GM12892 (cell line): ENCODE measurements at places on chromosomes 7 and 10.

DNA sequence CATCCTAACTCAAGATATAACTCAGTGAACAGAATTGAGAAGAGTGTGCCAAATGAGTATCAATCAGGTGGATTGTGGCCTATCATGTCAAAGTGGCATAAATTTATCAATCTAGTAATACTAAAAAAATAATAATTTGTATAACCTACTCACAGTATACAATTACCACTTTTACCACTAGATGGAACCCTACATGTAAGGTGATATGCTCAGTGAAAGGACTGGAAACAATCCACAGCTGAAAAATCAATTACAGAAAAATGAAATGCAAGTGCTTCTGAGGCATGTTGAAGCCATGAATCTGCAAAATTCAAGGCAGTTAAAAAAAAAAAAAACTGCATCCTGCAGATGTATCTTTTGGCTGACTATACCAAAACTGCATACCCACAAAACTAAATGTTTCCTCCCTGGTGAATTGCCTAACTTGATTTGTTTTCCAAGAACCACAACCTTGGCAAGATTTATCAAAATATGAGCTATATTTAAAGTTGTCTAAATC, 13.9 kb downstream of the ARHGAP19 start:
- DNase-seq = no peak

- no peak for DNase-seq
These were observed 55.2 kb downstream of the NRP1 start for GRCh38 chr10:33279276-33279675.

DNA sequence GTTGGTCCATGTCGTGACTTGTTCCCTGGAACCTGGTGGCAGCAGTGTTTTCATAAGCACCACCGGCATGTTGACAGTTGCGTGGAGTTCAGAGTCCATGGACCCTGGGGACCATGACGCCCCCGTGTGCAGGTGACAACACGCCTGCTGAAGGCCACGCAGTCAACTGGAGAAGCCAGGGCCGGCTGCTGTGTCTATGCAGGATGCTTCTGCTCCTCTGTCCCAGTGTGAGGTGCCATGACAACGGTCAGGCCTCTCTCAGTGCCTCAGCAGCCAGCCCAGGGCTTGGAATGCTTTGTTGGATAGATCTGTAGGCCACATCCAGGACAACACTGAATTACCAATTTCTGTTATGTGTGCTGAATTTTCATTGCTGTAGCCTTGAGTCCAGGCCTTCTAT, 10.7 kb upstream of the VIPR2 start:
- no peak for DNase-seq

DNA sequence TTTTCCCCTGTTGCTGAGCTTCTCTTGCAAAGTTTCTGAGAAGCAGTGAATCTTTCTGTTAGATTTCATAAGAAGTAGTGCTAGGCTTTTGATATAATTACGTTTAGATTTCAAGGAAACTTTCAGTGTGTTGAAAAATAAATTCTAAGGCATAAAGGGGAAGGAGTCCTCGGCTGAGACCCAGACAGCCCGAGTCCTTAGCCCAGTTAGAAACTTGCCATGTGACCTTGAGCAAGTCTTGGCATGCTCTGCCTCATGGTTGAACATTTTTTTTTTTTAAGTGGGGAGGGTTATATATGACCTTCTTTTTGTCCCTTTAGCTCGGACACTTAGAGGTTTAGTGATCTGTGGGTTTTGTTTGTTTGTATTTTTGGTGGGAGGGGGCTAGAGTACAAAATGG, 117.5 kb downstream of the TCF7L2 start:
- no peak for DNase-seq

GRCh38 chr7:158741294-158741666, 36.7 kb upstream of the NCAPG2 start:
- DNase-seq = no peak

GRCh38 chr10:119285495-119286267, 78.3 kb downstream of the GRK5 start:
- no peak for DNase-seq

GRCh38 chr10:65723525-65723924, 1202.3 kb upstream of the LRRTM3 start:
- DNase-seq = no peak

GRCh38 chr7:104012835-104013234, 23.4 kb upstream of the RELN start:
- DNase-seq = no peak

DNA sequence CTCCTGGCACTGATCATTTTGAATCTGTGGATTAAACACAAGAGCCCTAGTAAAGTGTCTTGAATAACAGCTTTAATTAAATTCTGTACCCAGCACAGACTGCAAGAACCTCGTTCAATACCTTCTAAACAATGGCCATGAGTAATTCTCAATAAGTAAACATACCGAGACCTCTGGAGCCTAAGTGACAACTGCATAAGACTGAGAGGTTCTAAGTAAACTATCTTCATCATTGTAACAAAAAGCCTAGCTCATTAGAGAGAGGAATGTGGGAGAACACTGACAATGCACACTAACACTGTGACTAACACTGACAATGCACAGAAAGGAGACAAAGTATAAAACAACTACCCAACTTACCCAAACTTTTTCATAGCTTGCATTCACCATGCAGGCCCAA, 117.4 kb downstream of the ELAPOR2 start:
- DNase-seq = no peak

- no peak for DNase-seq
These were observed 190.0 kb upstream of the KLF6 start for GRCh38 chr10:3975016-3975415.

- no peak for DNase-seq
These were observed 329.9 kb upstream of the VWC2 start for GRCh38 chr7:49443515-49443914.

DNA sequence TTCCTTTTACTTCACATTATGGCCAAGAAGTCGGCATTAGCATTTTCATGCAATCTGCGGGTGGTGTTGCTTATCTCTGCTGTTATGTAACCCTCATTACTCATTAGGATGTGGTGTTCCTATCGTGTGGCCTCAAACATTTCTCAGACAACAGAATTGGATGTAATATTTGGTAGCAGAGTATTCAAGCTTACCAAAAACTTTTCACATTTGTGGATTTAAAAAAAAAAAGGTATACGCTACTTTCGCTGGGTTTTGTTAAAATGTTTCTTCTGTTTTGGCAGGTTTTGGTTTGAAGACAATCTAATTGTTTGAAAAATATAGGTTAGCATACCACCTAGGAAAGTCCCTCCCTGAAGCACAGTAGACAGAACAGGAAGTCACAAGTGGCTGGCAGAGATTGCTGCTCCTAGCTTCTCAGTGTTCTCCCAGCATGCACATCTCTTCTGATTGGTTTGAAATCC, 128.8 kb downstream of the GATA3 start:
- DNase-seq = no peak

DNA sequence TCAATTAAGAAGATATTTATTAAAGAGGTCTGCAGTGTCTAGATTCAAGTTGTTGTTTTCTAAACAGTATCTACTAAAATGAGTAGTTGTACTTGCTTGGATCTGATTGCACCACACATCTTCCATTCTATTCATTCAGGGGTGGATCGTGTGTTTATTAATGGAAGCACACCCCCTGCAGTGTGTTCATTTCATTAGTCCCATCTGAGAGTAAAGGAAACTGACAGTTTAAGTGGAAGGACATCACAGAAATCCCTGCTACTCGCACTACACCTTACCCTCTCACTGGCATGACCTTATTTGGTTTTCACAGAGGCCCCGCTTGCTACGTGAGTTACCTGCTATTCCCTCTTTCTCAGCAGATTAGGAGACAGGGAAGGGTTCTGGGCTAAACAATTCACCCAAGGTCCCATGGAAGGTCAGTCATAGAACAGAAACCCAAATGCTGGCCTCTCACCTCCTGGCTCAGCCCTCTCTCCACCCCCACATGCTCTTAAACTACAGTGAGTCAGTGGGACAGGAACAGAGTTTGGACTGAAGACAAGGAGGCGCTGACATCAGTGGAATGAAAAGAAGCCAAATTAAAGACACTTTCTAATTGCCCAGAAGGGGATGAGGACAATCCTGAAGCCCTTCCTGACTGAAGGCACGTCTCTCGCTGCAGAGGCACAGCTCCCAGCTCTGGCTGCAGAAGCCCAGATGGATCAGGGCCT, 369.2 kb upstream of the NRP1 start:
- DNase-seq = no peak
